Left colon (tissue), 2 donors: ENCODE measurements at places on chromosomes 7 and 10. TPM values are rescaled to one million over a fixed set of nuclear protein-coding genes. Genes with fewer than 3 reads are reported as not detected.

GRCh38 chr7:106283501-106283830 lies 1.3 kb downstream of the NAMPT start:
- no peak for DNase-seq

- no peak for DNase-seq
Measured at GRCh38 chr7:28044825-28045224, 135.8 kb downstream of the JAZF1 start.

- DNase-seq, result no peak
Measured at GRCh38 chr7:34156336-34156735, 251.0 kb downstream of the BMPER start.

DNA sequence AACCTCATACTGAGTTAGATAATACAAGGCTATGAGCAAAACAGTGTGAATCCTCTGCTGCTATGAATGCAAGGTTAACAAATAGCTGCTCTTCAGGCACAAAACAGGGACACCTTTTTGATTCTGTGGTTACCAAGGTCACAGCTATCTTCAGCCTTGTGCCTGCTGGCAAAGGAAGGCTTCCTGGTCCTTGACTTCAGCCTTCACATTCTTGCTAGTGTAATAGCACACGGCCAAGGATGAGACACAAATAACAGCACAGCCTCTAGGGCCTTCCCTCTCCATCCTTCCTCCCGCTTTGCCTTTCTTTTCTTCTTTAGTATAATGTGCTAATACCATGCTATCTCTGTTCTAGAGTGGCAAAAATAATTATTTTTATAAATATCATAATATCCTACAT lies 130.6 kb upstream of the CAV2 start:
- DNase-seq, result no peak

DNA sequence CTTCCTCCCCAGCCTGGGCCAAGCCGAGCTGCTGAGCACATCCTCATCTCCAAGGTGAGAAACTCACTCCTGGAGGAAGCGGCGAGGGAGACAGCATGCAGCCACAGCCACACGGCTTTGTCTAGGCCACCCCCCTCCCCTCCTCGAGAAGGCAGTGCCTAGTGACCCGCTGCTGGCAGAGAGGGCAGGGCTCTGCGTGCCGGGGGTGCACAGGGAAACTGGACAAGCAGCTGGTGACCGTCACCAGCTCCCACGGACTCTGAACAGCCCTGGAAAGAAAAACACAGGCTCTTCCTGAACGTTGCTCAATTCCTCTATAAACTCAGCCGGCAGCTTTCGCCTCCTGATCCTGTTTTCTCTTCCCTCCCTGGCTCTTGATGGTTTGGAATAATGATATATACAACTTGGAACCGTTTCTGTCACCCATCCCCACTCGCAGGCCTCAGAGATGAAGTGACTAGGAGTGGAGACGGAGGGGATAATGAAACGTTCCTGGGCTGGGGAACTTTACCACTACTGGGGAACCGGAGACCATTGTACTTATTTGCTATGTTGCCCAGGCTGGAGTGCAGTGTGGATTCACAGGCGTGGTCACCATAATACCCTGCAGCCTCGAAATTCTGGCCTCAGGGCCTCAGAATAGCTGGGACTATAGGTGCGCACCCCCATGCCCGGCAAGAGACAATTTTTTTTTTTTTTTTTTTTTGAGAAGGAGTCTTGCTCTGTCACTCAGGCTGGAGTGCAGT lies 19.3 kb downstream of the PAPOLB start:
- peak; percentile 27 for DNase-seq

GRCh38 chr7:103142494-103142893 lies 6.4 kb downstream of the NAPEPLD start:
- DNase-seq, result no peak

Gene TET1
- total RNA-seq, result 0.64 TPM

Gene FXYD4
- total RNA-seq, result not detected

Gene SPDYE2
- not detected for total RNA-seq
